Heart left ventricle (tissue), 16 donors: ENCODE measurements at places on chromosomes 13 and 19. TPM values are rescaled to one million over a fixed set of nuclear protein-coding genes. Genes with fewer than 3 reads are reported as not detected.

The SHISA7 gene
- total RNA-seq: not detected

- no peaks in the 10 kb centered on the region for H3K4me1 ChIP-seq
- no peaks in the 10 kb centered on the region for H3K27me3 ChIP-seq
- no peak for DNase-seq
- no peaks in the 10 kb centered on the region for H3K36me3 ChIP-seq
- no peak overlapping the region for H3K27ac ChIP-seq
Measured at GRCh38 chr13:51336746-51337145, 2.7 kb upstream of the SERPINE3 start.

DNA sequence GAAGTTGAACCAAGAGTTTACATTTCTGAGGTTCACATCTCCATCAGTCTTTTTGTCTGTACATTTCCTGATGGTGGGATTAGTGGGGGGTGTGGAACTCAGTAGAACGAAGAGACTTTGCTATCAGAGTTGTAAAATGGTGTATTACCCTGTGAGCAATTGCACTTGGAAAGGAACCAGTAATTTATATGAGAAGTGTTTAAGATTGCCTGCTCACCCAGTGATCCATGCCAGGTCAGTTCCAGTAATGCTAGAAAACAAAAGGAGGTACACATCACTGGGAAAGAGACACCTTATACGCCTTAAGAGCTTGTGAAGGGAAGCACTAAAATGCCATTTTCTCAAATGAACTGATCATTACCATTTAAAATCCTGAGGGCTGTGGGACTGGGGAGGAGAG is 7.5 kb upstream of the DACH1 start:
- no peaks in the 10 kb centered on the region for H3K4me1 ChIP-seq
- no peak overlapping the region for H3K27ac ChIP-seq
- H3K27me3 ChIP-seq: no peaks in the 10 kb centered on the region
- no peak overlapping the region for H3K4me3 ChIP-seq

GRCh38 chr13:105231579-105231978 is 1303.9 kb downstream of the EFNB2 start:
- H3K27ac ChIP-seq: no peak overlapping the region
- H3K36me3 ChIP-seq: no peaks in the 10 kb centered on the region
- H3K4me1 ChIP-seq: no peaks in the 10 kb centered on the region
- H3K4me3 ChIP-seq: no peak overlapping the region
